ENCODE measurements at places on chromosomes 11 and 22. TPM values are rescaled to one million over a fixed set of nuclear protein-coding genes. Genes with fewer than 3 reads are reported as not detected.

- no peak for DNase-seq
Measured at GRCh38 chr11:82895437-82896091, 4.7 kb downstream of the PRCP start.

DNA sequence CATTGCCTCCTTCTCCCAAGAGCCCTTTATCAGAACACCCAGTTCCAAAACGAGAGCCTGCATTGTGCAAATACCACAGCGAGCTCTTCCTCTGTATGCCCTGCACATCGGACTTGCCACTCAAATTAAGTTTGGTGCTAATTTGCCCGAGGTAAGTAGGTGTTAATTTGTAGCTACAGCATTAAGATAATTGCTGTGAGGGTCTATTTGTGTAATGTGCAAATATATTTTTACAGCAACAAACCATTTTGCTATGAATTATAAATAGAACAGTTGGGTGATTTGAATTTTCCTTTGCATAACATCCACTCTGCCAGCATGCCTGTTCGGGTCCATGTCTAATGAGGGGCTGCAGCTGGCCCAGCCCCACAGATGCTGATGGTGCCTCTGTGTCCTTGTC, 8.1 kb downstream of the ARHGAP8 start:
- DNase-seq = no peak

- no peak for DNase-seq
Measured at GRCh38 chr22:35379146-35379993, 1.5 kb upstream of the HMOX1 start.

GRCh38 chr11:111344032-111344431, 35.0 kb downstream of the POU2AF1 start:
- DNase-seq = no peak

DNA sequence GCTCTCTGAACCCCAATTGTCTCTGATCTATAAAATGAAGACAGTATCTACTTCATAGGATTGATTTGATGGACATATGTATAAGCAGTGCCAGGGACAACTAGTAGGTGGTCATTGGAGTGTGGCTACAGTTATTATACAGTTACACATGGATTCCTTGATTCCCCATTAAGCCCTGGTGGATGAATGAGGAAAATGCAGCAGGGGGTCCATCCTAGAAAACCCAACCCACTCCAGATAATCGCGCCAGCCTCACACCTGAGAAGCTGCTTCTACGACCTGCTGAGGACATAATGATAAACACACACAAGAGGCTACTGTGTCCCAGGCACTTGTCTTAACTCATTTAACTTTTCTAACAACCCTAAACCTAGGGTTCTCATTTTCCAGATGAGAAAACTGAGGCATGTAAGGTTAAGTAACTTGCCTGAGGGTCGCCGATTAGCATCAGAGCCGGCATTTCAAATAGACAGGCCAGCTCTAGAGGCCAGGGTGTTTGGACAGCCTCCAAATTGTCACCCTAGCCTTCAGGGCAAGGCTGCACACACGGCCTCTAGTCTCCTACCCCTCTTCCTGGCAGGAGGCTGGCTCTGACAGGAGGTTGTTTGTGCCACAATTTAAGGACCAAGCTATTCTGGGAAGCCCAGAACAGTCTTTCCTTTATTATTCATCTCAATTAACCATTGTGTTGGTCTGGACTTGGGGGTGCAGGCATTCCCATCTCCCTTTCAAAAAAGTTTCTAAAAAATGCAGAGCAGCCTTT, 3.8 kb upstream of the C11orf91 start:
- DNase-seq = no peak

GRCh38 chr11:67118181-67118766, 789 bp upstream of the KDM2A start:
- no peak for DNase-seq

DNA sequence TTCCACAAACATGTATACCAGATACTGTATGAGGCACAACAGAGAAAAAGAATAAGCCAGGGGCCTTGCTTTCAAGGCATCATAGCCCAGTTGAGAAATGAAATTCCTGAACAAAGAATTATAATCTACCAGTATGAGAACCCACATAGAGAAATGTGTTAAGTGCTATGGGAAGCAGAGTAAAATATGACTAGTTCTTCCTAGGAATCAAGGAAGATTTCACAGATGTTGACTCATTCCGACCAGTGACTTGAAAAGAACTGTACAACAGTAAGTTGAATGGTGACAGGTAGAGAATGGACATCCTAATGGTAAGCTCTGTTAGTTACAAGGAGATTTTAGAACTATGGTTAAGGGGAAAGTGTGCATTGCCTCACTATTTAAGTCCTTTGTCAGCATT, 102.6 kb downstream of the TRIM44 start:
- no peak for DNase-seq

GRCh38 chr11:108562746-108563581, 30.6 kb downstream of the EXPH5 start:
- DNase-seq = no peak

Gene GGTLC2
- polyA plus RNA-seq = not detected

Gene MS4A4A
- 7.5 TPM for polyA plus RNA-seq

Gene MFRP
- polyA plus RNA-seq = not detected

Gene KDM4E
- 0.12 TPM for polyA plus RNA-seq

Gene PKDREJ
- 0.39 TPM for polyA plus RNA-seq

Gene C11orf65
- 2.6 TPM for polyA plus RNA-seq

Gene NPAT
- polyA plus RNA-seq = 21.5 TPM

Data from right renal pelvis (tissue), 4 donors.